A549 (cell line): ENCODE measurements at places on chromosomes 7 and 10.

- DNase-seq = no peak
These were observed 13.7 kb downstream of the CPED1 start for GRCh38 chr7:121002048-121002756.

DNA sequence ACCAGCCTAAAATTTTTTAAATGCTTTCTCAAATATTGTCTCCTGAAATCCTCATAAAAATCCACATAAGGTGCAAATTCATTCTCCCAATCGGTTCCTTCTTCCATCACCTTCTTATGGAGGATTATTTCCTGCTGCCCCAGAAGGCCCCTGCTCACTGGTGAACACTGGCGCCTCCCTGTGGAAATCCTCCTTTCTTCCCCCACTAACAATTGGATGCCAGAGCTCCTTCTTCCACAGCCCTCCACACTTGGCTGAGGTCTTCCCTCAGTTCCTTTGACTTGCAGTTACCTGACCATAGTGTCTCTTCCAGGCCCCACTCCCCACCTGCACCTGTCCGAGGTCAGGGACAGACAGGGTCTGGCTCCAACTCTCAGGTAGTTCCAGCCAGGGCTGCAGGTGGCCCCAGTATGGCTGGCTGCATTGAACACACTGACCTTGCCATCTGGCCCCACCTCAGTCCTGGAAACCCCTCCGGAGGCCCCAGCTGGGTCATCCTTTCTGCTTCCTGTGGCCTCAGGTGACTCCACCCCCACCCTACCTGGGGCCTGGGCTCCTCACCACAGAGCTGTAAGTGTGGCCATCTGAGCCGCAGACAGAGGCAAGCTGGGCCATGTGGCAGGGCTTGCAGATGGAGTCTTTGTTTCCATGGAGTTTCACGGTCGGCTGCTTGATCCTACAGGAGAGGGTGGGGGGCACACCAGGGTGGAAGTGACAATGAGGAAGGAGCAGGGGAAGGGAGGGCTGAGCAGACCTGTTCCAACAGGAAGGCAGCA lies 18.4 kb downstream of the SPOCK2 start:
- no peak for DNase-seq

DNA sequence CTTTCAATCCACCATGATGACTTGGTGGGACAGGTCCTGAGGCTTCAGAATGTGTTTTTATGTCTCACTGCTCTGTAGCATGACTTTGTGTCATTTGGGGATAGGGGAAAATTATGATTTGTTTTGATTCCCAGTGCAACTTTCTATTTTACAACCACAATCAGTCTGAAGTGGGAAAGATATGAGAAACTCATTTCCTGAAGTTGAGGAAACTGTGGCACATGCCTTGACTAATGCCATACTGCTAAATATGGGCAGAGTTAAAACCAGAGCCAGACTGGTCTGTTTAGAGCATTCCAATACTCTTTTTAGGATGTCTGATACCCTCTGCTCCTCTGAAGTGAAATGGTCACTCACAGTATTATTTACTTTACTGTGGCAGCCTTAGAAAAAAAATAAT lies 307.7 kb downstream of the ADRA2A start:
- no peak for DNase-seq

- no peak for DNase-seq
These were observed 2.1 kb downstream of the SNX10 start for GRCh38 chr7:26293569-26294308.

DNA sequence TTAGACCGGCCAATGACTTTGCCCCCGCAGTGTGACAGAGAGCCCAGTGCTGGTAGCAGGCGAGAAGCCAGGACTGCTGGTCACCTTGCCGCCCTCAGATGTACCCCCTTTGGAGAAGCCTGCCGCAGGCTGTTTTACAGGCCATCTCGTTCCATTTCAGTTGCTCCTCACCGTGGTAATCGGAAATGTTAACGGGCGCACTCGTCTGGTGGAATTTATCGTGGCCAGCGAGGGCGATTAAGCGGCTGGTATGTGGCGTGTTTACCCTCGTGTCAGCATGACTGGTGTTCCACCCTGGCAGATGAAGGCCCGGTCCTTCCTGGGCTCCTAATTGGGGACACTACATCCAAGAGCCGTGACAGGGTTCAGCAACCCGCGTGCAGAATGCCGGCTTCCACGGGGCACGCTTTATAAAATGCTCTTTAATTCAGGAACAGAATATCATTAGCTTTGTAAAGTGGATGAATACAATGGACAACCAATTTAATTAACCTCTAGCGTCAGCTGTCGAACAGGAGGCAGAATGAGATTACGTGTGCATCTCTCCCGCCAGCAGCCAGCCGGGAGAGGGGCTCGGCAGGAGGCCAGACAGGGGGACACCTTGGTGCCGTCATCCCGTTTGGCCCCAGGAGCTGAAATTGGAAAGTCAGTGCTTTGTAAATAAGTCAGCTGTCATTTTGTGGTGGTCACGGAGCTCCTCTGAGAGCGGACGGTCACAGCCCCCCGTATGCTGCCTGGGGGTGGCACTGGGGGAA lies 108.3 kb downstream of the NKX6-2 start:
- DNase-seq = no peak

- no peak for DNase-seq
These were observed 10.5 kb upstream of the GATAD1 start for GRCh38 chr7:92436612-92437445.

DNA sequence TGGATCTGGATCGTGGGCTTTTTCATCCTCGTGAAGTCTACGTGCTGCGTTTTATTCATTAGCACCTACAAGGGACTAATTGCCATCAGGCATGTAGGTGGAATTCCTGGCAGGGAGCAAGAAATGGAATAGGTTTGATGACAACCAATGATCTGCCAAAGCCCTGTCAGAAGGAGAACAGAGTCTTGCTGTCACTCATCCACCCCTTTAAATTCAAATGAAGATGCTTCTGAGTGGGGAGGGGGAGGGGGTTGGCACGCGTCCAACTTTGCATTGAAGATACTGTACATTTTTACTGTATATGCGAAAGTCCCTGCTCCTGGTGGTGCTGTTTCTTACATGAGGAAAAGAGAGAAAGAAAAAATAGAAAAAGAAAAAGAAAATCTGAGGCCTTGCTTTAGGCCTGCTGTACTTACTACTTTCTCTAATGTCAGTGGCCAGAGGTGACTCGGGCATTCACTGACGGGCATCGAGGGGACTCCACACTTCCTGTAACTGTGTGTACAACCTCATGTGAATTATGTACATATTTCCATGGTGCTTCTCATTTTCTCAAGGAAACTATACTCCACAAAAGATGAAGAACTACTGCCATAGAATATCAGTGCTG lies 569.1 kb downstream of the INHBA start:
- no peak for DNase-seq

DNA sequence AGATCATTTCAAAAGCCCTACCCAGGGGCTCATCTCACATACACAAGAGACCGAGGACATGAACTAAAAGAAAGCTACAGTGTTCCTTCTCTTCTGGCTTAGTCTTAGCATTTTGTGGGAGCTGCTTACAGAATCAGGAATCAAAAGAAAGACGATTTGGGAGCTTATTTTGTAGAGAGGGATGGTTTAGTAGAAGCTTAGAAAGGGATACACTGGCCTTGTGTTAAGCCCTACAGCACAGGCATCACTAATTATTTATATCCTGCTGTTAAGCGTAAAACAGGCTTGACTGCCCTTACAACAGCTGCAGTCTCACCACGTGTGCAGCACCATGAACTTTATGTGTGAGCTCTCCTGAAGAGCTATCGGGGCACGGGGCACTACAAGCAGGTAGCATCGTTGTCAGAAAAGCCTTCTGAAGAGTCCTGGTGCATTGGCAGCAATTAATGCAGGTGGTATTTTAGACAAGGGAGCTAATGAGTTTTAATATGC lies 798.3 kb downstream of the NXPH1 start:
- no peak for DNase-seq

- no peak for DNase-seq
These were observed 6.5 kb downstream of the PTF1A start for GRCh38 chr10:23198610-23198939.

GRCh38 chr7:78437118-78437517 lies 638.5 kb downstream of the PHTF2 start:
- no peak for DNase-seq
